ENCODE measurements at places on chromosomes 1 and 21.

DNA sequence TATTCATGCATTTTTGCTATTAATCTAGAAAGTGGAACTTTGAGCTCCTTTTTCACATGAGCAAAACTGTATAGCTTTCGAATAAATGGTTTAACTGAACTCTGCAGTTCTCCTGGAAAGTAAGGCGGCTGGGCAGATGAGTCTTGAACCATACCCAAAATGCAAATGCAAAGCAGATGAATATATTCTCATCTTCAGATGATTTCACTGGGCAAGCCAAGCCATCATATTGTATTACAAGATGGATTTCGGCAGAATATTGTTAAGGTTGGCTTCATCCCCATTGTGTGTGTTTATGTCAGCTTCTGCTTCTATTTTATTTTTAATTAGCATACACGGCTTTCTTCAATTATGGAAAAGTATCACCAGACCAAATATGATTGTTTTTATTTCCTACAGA is 209.6 kb downstream of the GREM2 start:
- no peak for DNase-seq

DNA sequence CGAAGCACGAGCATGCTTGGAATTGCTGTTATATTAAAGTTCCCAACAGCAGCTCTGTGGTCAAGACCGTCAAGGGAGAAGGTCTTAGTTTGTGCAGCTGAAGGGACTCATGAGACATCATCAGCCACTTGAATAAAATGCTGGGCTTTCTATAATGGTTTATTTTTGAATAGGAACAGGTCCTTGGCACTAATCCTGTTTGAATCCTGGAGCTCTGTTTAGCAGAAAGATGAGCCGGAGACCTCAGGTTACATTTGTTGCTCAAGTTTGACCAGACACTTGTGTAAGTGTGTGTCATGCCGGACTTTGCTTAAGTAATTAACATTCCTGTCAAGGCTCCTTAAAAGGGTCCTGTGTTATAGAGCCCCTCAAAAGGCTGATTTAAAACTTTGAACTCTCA is 186.5 kb downstream of the ROR1 start:
- no peak for DNase-seq

GRCh38 chr1:217315346-217315745 is 315.5 kb downstream of the GPATCH2 start:
- no peak for DNase-seq

- no peak for DNase-seq
Measured at GRCh38 chr1:35642471-35642955, 1.2 kb upstream of the PSMB2 start.

DNA sequence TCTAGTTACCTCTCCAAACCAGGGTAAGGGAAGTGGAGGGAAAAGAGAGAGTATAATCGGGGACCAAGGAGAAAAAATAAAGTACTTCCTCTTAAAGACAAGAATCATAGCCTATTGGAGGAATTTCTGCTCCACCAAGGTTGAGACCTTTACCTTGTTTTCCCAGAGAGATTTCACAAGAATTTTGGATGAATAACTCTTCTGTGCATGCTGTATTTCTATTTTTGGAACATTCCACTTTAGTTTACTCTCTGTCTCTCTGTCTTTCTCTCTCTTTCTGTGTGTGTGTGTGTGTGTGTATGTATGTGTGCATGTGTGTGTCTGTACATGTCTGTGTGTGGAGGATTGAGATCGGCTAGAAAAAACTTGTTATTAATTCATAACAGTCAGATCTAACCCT is 318.4 kb upstream of the RGS18 start:
- DNase-seq: no peak

DNA sequence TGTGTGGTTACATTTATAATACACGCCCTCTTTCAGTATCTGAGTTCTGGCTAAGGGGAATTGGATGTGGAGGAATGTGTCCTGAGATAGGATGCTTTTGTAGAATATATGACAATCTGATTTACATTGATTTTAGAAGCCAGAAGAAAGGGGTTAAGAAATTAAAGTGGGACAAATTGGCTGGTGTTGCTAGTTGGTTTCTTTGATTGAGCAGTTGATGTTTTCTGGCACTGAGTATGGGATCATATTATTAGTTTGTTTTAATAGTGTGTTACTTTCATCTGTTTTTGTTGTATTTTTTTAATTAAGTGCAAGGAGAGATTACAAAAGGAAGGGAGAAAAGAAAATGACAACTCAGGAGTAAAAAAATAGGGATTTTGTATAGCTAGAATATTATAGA is 1634.7 kb upstream of the B3GALT2 start:
- DNase-seq: no peak

DNA sequence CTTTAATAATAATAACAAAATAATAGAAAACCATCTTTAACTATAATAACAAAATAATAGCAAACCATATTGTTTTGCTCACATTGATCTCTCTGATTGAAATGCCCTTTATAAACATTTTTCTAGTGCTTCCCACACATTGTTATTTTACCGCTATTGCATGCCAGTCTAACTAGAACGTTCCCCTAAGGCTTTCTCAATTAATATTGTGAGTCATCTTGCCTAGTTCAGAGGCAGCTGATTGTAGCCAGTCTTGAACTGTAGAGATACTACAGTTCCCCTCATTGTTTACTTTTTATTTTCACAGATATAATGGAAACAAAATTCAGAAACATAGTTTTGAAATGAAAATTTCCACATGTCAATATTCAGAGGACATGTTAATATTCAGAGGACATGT is 192.3 kb upstream of the ADGRL4 start:
- no peak for DNase-seq

- DNase-seq: no peak
Measured at GRCh38 chr1:118890851-118891384, 97.2 kb downstream of the TBX15 start.

DNA sequence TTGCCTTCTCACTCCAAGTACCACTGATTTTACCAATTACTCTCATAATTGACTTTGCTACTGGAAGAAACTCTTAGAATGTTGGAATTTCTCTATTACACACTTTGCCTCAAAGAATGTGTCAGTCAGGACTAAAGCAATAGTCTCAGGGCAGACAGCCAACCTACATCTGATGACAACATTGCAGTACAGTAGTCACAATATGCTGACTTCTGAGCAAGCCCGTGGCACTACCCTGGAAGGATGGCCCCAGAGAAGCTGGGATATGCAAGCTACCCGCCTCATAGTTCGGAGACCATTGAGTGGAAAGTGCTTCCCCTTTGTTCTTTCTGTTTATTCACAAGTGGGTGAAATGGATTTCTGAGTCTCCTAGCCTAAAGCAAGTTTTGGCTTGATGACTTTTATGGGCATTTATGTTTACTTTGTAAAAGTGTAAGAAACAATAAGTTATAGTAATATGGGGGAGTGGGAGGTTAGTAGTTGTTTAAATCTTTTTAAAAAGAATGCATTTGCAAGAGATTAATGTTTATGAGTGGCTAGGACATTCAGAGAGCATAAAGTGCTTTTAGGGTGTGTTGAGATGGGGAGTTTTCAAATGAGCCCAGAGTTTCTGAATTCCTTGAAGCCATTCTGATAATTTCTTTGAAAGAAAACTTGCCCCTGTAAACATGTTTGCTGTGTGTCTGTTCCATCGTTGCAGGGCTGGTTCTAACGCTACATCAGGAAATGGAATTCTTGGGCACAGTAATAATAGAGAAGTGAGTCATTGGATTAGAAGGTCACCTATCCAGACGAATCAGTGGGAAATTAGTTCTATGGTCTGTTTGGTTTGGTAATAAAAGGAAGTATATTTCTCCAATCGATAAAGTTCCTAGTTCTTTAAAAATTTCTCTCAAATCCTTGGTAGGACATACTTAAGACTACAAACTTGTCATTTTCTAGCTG is 63.8 kb downstream of the LMO4 start:
- DNase-seq: no peak

DNA sequence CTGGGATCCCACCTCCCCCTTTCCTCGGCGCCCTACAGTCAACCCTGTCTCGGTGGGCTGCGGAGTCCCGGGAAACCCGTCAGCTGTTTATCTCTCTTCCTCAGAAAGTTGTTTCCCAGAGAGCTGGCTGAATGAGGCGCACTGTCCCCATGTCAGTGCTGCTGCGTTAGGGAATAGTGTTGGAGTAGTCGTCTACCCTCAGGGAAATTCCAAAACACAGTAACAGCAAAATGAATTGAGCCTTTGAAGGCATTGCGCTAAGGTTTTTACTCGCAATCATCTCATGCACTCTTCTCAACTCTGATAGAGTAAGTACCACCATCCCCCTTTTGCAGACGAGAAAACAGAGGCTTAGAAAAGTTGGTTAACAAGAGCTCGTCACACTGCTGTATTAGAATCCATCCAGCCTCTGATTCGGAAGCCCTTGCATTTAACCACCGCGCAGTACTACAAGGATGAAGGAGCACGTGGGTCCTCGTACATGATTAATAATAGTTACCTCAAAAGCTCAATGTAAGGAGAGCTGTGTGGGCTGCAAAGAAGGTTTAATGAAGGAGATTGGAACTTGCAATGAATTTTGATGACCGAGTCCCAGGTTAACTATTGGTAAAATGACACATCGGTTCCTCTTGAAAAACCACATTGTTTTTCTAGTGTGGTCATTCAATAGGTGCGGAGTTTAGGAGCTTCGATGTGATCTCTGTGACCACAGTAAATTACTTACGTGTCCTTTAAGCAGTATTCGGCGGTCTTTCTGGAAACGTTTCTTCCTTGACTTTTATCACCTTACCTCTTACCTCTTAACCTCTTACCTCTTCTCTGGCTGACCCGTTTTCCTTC is 788 bp upstream of the EDEM3 start:
- DNase-seq: no peak

GRCh38 chr21:14523234-14523633 is 22.9 kb downstream of the SAMSN1 start:
- DNase-seq: peak; percentile 29

DNA sequence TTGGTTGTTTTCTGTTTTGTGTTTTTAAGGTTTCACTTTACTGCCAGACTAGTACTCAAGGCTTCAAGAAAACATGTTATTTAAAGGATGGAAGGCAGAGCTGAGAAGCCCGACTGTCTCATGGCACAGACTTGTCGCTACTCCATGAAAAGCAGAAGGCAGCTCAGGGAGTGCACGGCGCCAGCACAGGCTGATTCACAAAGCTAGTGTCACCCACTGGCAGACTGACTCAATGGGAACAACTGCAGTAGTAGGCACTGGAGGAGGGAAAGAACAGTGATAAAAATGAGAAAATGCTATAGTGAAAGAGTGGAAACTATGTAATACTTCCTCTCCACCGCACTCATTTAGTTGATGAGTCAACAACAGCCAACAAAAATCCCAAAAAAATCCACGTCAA is 14.7 kb downstream of the HSF2BP start:
- DNase-seq: no peak

DNA sequence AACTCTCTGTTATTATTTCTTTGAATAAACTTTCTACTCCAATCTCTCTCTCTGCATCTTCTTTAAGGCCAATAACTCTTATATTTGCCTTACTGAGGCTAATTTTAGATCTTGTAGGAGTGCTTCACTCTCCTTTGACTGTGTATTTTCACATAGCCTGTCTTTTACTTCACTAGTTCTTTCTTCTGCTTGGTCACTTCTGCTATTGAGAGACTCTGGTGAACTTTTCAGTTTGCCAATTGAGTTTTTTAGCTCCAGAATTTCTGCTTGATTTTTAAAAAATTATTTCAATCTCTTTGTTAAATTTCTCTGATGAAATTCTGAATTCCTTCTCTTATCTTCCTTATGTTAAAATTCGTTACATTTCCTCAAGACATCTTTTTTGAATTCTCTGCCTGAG is 18.2 kb downstream of the GPR88 start:
- no peak for DNase-seq

DNA sequence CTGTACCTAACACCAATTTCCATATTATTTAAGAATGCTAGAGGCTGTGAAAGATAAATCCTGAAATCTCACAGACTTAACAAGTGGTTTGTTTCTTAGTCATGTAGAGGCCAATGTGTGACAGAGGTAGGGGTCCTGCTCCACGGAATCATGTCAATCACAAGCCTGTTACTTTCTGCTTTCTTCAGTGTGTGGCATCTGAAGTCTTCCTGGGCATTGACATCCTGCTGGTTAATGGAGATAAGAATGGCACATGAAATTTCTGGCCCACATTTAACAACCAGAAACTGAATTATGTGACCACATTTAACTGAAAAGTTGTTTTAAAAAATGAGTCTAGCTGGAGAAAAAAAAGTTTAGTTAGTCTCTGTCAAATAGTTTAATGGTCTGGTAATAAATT is 68.3 kb upstream of the PLA2G4A start:
- DNase-seq: no peak

GRCh38 chr1:173447224-173447623 is 29.9 kb upstream of the PRDX6 start:
- no peak for DNase-seq

- no peak for DNase-seq
Measured at GRCh38 chr1:247378334-247379073, 37.5 kb upstream of the NLRP3 start.

DNA sequence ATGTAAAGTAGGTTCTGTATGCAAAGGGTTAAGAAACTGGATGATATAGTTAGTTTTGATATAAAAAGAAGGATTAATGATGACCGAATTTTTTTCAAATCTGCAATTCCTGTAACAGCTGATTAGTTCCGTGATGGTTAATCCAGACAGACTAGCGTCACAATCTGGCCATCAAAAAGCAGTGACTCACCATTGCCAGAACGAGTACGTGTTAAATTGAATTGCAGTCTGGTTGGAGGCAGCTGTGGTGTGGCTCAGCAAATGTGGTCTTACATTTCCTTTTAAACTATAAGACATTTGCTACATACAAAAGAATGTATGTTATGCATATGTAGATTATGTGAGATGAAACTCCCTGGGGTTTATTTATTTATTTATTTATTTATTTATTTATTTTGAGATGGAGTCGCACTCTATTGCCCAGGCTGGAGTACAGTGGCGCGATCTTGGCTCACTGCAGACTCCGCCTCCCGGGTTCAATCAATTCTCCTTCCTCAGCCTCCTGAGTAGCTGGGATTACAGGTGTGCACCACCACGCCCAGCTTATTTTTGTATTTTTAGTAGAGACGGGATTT is 139.8 kb downstream of the RYR2 start:
- no peak for DNase-seq

- DNase-seq: no peak
Measured at GRCh38 chr1:182634306-182635072, 30.3 kb upstream of the RGS16 start.

GRCh38 chr1:209850342-209850979 is 22.7 kb downstream of the UTP25 start:
- DNase-seq: peak; percentile 6

- DNase-seq: no peak
Measured at GRCh38 chr1:78892260-78892840, 114.2 kb downstream of the ADGRL4 start.

GRCh38 chr1:208007938-208008342 is 97.0 kb upstream of the CD34 start:
- no peak for DNase-seq

GRCh38 chr21:34280389-34280795 is 83.4 kb upstream of the KCNE2 start:
- DNase-seq: no peak

DNA sequence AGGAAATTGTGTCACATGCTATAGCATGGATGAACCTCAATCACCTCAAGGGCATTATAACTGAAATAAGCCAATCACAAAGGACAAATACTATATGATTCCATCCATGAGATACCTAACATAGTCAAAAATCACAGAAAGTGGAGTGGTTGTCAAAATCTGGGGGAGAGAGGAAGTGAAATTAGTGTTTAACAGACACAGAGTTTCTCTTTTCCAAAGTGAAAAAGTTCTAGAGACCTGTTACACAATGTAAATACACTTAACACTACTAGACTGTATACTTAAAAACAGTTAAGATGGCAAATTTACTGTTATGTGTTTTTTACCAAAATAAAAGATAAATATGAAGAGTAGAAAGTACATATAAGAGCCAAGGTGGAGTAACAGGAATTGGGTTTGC is 31.8 kb downstream of the ZNF644 start:
- no peak for DNase-seq
